ENCODE measurements at places on chromosomes 5 and 9. TPM values are rescaled to one million over a fixed set of nuclear protein-coding genes. Genes with fewer than 3 reads are reported as not detected.

The SLC6A19 gene
- not detected for total RNA-seq

The CCDC192 gene
- total RNA-seq = not detected

The CRB2 gene
- under 0.01 TPM for total RNA-seq

The AGXT2 gene
- not detected for total RNA-seq

The HMMR gene
- 4.2 TPM for total RNA-seq

The WNK2 gene
- total RNA-seq = not detected

The TLX3 gene
- total RNA-seq = not detected

The SERF1A gene
- 2.4 TPM for total RNA-seq

The PRLR gene
- 0.18 TPM for total RNA-seq

The FGF10 gene
- 3.8 TPM for total RNA-seq

The ENTPD2 gene
- not detected for total RNA-seq

The CAMK4 gene
- 2.9 TPM for total RNA-seq

The SHC3 gene
- total RNA-seq = 24.0 TPM

The ADGRD2 gene
- total RNA-seq = not detected

The HMCN2 gene
- under 0.01 TPM for total RNA-seq

The GABRA1 gene
- total RNA-seq = not detected

The PHF2 gene
- total RNA-seq = 12.3 TPM

The TPPP gene
- total RNA-seq = 0.09 TPM

The S1PR3 gene
- total RNA-seq = 77.7 TPM

The POMT1 gene
- total RNA-seq = 33.2 TPM

The CDH10 gene
- 1.7 TPM for total RNA-seq

The GABBR2 gene
- total RNA-seq = 12.9 TPM

The PCDHGA6 gene
- total RNA-seq = 3.2 TPM
